ENCODE measurements at places on chromosomes 7 and 10. TPM values are rescaled to one million over a fixed set of nuclear protein-coding genes. Genes with fewer than 3 reads are reported as not detected.
A peak's percentile ranks its signal among the peaks of the same experiment; 100 is the strongest.

- no peak for DNase-seq
Observed at GRCh38 chr10:17580885-17581284, 36.3 kb downstream of the HACD1 start.

GRCh38 chr7:55641811-55642210, 69.5 kb upstream of the VOPP1 start:
- peak; percentile 29 for DNase-seq

GRCh38 chr10:49109669-49110340, 5.5 kb downstream of the VSTM4 start:
- no peak for DNase-seq

GRCh38 chr7:80186721-80187120, 52.1 kb downstream of the GNAI1 start:
- no peak for DNase-seq

- DNase-seq: no peak
Observed at GRCh38 chr7:22896917-22897316, 74.3 kb upstream of the TOMM7 start.

DNA sequence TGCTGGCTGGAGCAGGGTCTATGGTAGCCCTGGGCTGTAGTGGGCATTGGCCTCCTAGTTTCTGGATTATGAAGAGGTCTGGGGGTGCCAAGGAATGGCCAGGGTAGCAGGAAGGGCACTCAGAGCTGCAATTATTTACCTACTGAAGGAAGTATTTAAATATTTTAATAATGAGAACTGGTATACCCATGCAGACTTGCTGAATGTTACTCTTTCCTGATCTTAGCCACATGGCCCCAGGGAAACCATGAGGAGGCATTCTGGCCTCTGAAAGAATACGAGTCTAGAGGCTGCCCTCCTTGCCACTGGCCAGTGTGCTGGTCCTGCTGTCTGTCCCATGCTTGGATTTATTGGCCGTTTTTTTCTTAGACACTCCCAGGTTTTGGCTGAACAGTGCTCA, 599.7 kb downstream of the LRMDA start:
- DNase-seq: no peak

- no peak for DNase-seq
Observed at GRCh38 chr10:119368991-119369869, 161.9 kb downstream of the GRK5 start.

- no peak for DNase-seq
Observed at GRCh38 chr10:48681740-48682139, 2.9 kb upstream of the WDFY4 start.

- DNase-seq: no peak
Observed at GRCh38 chr7:103413407-103413806, 32.6 kb downstream of the SLC26A5 start.

- no peak for DNase-seq
Observed at GRCh38 chr10:84901885-84902284, 573.5 kb downstream of the CCSER2 start.

DNA sequence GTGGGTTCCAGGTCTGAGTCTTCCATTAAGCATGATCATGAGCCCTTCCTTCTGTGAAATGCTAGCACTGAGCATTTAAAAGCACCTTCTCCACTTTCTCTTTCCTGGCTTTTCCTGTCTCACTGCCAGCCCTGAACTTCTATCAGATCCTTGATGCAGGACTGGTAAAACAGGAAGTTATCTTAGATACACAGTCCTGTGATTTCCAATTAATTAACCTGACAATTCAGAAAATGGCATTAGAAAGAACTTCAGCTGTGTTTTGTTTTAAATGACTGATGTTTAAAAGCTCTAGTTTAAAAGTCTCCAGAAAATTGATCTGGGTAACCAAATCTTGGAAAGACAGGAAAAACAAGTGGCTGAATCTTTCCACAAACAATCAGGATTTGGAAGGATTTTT, 79.0 kb upstream of the MACROH2A2 start:
- DNase-seq: no peak

Gene SNX8
- 5.7 TPM for total RNA-seq

Gene CYTH3
- total RNA-seq: 22.9 TPM

Gene POLR2J2
- 2.7 TPM for total RNA-seq

Gene COL17A1
- under 0.01 TPM for total RNA-seq
